ENCODE measurements at places on chromosomes 1 and 21.

DNA sequence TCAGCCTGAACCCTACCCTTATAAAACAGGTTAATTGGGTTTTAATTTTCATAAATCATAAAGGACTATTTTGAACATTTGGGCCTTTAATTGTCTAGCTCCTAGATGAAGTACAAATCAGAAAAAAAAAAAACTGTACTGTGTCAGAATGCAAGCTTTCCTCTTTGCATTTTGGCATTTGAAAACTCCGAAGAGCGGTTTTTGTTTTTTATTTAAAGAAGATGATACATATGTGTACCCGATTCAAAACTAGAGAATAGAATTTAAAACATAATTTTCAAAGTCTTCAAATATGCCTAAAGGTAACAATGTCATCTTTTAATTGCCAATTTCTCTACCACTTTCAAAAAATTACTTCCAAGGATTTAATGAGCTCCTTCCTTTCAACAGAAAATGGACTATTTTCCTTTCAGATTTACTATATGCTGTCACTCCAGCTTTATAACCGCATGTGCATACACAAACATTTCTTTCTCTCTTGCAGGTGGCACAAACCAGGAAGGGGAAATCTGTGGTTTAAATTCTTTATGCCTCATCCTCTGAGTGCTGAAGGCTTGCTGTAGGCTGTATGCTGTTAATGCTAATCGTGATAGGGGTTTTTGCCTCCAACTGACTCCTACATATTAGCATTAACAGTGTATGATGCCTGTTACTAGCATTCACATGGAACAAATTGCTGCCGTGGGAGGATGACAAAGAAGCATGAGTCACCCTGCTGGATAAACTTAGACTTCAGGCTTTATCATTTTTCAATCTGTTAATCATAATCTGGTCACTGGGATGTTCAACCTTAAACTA, 33.7 kb downstream of the MRPL39 start:
- DNase-seq = peak; percentile 77

DNA sequence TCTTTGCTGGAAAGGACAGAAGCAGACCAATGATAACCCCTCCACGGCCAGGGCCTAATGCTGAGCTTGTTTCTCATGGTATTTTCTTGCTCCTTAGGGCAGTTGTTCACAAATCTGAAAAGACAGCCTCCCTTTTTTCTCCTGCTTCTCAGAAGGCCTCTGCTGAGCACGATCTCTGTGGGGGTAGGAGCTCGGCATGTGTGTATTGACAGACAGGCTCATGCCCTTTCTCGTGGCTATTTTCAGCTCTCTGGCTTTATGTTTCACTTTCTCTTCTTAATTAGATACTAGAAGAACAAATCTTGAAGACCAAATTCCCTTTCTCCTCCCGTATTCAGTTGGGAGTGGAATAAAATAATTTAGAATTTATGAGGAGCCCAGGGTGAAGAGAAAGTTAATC, 768 bp upstream of the RIIAD1 start:
- no peak for DNase-seq

DNA sequence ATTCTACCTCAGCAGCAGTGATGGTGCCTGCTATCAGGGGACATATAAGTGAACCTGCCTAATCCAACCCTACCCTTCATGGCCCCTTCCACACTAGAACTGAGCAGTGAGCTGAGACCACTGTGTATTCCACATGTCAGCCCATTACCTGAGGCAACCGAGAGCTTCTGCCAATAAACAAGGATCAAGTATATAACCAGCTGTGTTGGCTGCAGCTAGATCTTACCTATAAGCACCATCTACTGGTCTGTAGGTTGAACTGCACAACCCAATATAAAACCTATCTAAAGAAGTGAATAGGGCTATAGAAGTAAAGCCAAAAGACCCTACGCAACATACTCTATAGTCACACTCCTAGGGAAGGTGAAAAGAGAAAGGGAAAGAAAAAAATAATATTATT, 376.9 kb downstream of the HHIPL2 start:
- DNase-seq = no peak

GRCh38 chr1:156550346-156550745, 22.0 kb downstream of the IQGAP3 start:
- no peak for DNase-seq

DNA sequence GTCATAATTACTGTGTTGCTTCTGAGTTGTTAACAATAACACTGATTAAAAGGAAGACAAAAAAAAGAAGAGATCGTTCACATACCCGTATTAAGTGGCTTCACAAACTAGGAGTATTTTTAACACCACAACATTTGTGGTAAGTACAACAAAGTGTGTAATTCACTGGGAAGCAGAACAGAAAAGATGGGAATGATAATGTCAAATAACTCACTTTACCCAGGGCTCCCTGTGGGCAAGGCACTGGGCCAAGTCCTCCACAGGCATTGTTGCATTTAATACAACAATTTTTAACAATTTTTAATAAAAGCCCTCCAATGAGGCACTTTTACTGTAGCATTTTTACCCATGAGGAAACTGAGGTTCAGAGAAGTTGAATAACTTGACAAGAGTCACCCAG, 385.0 kb upstream of the ST6GALNAC5 start:
- no peak for DNase-seq

DNA sequence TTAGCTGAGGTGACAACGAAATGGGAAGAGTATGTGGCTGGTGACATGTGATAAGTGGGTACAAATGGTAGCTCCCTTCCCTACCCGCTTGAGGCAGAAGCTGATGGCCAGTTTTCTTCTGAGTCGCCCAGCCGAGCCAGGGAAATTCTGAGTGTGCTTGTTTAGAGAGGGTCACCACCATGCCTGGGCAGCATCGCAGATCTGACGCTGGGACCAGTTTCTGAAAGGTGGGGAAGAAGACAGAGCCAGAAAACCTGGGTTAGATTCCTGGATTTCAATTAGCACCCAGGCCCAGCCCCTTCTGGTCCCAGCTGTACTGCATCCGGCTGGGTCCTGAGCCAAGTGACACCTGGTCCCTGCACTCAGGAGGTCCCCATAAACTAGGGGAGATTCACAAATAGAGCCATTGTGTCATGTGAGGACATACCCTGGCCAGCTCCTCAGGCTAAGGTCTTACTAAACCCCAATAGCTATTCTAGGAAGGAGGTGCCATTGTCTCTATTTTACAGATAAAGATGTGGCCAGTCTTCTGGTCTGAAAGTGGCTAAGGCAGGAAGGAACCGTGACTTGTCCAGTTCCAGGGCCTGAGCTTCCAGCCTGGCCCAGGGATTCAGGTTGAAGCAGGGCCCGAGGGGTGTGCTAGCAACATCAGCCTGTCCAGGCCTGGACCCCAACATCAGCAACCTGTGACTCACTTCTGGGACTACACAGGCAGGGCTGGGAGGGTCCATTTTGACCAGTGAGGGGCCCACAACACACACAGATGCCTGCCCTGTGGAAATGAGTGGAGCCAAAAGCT, 1.7 kb upstream of the TMEM61 start:
- DNase-seq = no peak

DNA sequence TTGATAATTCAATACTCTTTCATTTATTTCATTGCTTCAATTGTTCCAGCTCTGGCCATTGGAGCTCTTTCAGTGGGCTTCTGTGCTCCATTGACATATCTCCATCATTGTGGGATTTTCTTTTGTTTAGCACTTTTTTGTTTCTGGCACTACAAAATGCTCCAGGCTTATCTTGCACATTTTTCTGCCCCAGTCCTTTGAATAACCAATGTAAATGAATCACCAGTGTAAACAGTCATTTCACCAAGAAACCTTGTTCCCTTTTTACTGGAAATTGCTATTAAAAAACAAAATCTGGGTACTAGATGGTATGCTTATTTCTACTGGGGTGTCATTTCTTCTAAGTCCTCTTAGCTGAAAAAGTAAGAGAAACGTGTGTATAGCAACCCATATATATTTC, 173.0 kb upstream of the LYPLAL1 start:
- no peak for DNase-seq

GRCh38 chr21:17048974-17049373, 463.9 kb upstream of the CXADR start:
- DNase-seq = no peak

DNA sequence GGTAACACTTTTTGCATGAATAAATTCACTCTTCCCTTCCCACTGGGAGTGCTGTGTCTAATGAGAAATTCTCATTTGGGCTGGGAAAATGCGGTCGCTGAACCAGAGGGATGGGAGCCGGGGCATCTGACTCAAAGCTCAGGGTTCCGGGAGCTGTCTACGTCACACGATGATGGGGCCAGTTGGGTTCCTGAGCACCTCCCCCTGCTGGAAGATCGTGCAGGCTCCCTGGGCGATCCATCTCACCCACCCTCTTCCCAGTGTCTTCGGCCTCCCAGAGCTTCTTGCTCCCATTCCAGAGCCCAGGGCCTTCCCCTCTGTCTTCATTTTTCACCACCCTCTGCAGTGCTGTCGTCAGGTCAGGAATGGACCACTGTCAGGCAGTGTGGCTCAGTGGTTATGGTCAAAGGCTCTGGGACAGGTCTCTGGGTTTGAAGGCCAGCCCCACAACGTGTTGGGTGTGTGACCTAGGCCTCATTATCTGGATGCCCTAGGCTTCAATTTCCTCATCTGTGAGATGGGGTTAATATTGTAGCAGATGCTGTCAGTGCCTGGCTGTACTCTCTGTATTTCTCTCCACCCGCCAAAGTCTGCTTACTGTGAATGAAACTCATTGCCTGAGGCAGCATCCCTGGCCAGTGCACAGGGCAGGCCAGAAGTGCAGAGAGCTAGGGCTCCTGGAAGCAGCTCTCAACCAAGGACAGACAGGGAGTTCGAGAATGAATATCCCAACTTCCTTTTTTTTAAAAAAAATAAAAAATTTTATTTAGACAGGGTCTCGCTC, 31.8 kb downstream of the IGSF21 start:
- no peak for DNase-seq

- DNase-seq = no peak
Observed at GRCh38 chr21:34635307-34635706, 20.4 kb upstream of the RCAN1 start.

DNA sequence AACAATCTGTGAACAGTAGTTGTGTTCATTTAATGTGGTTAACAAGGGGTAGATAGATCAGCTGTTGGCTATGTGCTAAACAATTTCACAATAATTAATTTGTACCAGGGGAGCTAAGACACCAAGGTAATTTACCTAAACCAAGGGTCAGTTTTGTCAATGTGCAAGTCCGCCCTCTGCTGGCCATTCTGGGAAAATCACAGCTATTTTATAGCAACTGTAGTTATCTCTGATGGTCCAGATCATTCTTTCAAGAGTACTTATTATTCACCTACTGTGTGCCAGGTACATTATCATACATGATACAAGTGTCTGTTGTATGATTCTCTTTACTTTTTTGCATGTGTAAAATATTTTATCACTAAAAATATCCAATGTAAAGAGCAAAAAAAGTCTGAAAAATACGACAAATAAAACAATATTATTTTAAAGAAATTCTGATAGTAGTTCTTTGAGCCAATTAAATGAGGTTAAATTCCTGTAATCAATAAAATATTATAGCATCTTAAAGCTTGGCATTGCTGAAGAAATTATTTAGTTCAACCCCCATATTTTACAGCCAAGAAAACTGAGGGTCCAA, 312.3 kb upstream of the FAM78B start:
- no peak for DNase-seq

DNA sequence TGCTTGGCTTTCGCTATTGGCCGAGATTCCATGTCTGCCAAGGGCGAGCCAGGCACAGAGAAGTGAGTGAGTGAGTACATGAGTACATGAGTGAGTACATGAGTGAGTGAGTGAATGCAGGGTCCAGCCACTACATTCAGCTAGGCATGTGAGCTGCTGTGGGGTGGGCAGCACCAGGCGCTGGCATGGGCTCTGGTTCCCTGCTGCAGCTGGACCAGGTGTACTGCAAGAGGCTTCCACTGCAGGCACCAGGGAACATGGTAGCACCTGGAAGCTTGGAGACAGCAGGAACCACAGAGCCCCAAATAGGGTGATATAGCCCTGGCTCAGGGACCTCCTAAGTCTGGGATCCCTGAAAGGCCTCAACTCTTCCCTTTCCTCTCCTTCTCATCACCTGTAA, 330.2 kb downstream of the USP25 start:
- no peak for DNase-seq

DNA sequence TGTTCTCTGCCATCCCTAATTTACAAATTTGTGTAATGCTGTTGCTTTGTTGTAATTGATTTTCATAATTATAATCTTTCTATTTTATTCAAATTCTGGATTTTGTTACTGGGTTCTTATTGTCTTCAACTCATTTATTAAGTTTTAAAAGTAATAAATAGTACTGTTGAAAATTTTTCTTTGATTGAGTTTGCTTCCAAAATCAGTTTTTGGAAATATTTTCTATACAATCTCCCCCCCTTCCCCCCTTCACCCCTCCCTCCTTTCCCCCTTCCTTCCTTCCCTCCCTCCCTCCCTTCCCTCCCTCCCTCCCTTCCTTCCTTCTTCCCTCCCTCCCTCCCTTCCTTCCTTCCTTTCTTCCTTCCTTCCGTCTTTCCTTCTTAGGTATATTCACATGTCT, 6.0 kb upstream of the TMPRSS15 start:
- DNase-seq = no peak

DNA sequence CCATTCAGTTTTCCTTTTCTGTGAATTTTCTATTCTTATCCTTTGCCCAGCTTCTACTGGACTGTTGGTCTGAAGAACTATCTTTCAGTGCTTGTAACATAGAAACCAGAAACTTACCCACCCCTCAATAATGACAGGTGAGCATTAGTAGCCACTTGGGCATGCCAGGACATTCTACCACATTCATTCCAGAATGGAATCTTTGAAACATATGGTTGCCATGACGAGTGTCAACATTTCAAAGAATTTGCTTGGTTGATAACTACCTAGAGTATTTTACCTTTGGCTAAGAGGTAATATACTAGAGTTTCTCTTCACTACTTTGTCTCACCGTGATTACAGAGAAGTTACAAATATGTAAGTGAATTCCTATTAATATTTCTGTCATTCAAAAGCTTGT, at the start of gene MROH9:
MROH9 (plus strand) TSS at position 304 of the 400 bp plus-strand sequence. CDS start 10,023 bp downstream, outside the sequence.
- no peak for DNase-seq

GRCh38 chr1:224499204-224499603, 64.6 kb upstream of the WDR26 start:
- no peak for DNase-seq

GRCh38 chr1:175824079-175824478, 80.7 kb upstream of the TNR start:
- DNase-seq = no peak

DNA sequence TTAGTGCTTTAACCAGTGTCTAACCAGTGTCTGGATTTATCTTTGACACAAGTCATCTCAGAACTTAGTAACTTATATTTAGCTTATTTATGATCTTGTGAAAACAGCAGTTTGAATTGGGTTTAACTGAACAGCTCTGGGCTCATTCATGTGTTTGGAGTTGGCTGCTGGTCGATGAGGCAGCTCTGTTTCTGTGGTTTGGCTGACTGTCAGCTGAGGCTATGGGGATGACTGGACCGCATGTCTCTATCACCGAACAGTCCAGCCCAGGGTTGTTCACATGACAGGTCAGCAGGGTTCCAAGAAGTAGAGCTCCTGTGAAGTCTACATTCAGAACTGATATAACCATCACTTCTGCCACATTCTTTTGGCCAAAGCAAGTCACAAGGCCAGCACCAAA, 29.1 kb upstream of the C21orf91 start:
- peak; percentile 63 for DNase-seq

DNA sequence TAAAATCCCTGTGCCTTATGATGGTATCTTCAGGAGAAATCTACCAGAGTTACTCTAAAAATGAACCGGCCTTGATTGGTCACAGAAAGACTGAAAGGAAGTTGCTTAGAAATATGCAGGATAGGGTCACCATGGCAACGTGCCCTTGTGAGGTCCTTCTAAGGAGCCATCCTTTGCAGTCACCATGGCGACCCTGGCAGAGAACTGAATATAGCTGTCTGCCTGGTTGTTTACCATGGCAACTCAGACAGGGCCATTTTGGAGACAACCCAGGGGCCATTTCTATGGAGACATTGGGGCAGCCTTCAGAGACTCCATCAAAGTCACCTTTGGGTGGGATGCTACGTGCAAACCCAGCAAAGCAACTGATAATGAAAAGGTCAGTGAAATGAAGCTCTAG, 43.0 kb downstream of the SNX7 start:
- no peak for DNase-seq

Data from AG04449 (cell line).